Stimulated activated CD8-positive, alpha-beta memory T cell treated with anti-CD3 and anti-CD28 coated beads, Interleukin-15, amount 100 ng/mL, for 48 hours (primary cell): ENCODE measurements at places on chromosomes 13 and 19.

DNA sequence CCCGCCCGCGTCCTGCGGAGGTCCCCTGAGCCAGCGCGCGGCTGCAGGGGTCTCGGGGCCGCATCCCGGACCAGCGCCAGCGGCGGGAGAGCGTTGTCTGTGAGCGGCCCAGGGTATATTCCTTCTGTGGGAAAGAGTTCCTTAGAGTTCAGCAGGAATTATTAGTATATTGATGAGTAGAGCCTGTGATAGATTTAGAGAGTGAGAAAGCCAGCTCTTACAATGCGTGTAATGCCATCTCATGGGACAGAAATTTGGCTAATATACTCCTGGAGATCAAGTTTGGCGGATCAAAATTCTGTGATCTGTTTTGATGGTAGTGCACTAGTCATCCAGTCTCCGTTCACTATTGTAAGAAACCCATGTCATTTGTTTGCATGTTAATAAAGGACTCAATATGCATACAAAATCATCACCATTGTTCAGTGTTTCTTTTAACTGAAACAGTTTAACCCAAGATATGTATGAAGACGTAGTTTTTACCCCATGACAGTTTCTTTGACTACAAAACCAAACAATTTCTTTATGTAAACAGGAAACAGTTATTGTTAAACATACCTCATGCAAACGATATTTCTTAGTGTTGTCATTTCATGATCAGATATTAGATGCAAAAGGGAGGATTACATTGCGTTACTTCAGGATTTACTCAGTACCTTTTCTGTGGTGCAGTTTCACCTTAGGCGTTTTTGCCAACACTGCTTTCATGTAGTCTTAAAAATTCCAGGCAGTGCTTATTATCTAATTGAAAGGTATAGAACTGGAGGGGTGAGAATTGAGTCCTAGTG, 9.9 kb downstream of the TNFRSF19 start:
- DNase-seq = no peak

DNA sequence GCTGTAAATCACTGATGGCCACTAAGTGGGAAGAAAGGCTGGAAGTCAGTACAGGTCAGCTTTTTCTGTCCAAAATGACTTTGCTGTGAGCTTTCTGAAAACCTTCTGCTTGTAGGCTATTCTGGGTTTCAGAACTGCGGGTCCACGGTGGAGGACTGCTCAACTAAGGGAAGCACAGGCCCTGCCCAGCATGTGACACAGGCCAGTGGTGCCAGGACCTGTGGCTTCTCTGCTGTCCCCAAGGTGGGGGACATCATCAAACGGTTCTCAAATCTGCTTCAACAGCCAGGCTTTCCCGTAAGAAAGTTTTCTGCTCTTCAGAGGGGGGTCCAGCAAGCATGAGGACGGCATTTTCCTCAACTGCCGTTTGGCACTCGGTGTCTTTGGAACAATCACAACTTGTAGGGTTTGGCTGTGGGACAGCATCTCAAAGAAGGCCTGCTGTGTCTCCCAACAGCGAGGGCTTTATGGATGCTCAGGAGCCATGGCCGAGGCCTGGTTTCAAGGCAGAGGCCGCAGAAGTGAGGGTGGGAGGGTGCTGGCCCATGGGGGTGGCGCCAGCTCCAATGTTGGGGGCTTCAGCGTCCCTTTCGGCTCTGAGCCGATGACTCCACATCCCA, 3.8 kb downstream of the SGTA start:
- no peak for DNase-seq

DNA sequence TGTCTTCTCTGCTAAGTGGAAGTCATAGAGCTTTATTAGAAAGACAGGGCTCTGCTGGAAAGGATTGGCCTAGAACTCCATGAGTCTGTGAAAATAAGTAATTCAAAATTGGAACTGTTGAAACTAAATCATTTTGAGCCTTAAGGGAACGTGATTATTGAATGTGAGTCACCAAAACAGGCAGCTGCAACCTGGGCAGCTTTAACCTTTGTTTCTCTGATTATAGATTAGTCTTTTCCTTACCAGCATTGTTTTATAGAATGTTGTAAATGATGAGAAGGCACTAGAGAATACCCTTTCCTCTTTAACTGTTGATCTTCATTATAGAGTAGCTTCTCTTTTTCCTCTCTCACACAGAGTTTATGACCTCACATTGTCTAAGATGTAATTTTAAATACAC, 638.8 kb upstream of the SLITRK6 start:
- no peak for DNase-seq

- DNase-seq = no peak
Measured at GRCh38 chr13:73466561-73466960, 407.8 kb downstream of the KLF5 start.

DNA sequence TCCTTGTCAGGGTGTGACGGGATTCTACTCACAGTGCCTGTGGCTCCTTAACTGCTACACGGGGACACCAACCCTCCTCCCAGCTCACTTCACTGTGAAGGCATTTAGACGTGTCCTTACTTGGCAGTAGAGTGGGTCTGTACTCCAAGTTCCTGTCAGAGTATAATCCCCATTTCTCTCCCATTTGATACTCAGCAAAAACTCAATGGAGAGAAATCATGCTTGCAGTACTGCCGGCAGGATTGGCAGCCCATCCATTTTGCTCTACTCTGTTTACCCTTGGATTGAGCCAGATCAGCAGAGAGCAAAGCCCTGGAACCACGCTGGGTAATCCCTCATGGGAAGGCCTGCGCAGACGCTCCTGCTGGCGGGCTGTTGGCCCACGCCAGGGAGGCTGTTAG, 28.9 kb downstream of the ARL11 start:
- no peak for DNase-seq
